ENCODE measurements at places on chromosomes 11 and 22.
A peak's percentile ranks its signal among the peaks of the same experiment; 100 is the strongest.

- DNase-seq, result no peak
Observed at GRCh38 chr11:43948341-43949225, 6.1 kb downstream of the C11orf96 start.

- no peak for DNase-seq
Observed at GRCh38 chr11:27025312-27025955, 15.2 kb upstream of the BBOX1 start.

DNA sequence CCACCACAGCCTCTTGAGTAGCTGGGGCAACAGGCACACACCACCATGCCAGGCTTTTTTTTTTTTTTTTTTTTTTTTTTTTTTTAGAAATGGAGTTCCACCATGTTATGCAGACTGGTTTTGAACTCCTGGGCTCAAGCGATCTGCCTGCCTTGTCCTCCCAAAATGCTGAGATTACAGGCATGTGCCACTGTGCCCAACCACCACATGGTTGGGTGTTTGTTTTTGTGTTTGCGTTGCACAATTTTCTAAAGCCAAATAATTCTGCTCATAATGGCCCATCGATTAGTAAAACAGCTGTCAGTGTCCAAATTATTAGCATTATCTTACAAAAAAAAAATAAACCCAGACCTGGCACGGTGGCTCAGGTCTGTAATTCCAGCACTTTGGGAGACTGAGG, 65.8 kb downstream of the DDIAS start:
- DNase-seq, result no peak

- DNase-seq, result no peak
Observed at GRCh38 chr22:30871391-30872284, 96.9 kb downstream of the MORC2 start.

- no peak for DNase-seq
Observed at GRCh38 chr11:120079750-120080610, 57.9 kb downstream of the TRIM29 start.

DNA sequence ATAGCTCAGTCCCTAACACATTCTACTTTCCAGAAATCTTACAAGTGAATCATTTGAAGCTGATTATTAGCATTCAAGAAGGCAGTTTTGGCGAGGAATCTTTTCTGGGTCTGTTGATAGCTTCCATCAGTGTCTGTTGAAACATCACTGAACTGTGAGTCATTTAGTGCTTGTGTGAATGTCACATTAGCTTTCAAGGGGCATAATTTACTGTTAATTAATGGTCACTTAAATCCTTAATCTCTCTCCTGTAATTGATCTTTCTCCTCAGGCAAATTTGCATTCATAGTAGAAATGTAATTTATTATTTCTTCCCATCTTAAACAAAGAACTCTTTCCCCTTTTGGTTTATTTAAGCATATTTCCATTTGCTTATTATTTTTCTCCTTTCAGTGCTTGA, 2.6 kb downstream of the HTR3B start:
- DNase-seq, result no peak

- DNase-seq, result no peak
Observed at GRCh38 chr22:37253126-37253660, 9.1 kb upstream of the RAC2 start.

DNA sequence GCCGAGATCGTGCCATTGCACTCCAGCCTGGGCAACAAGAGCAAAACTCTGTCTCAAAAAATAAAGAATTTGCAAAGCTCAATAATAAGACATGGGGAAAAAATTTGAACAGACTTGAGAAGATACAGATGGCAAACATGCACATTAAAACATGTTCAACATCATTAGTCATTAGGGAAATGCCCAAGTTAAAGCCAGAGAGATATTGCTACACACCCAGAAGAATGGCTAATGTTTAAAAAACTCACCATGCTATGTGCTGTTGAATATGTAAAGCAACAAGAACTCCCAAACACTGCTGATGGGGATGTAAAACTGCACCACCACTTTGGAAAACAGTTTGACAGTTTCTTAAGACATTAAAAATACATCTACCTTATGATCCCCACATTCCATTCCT, 12.6 kb downstream of the LRRC75B start:
- no peak for DNase-seq

- DNase-seq, result peak; percentile 41
Observed at GRCh38 chr22:45977003-45977411, at the start of gene WNT7B. WNT7B (minus strand) TSS chr22:45977162; CDS start chr22:45976754, 408 bp downstream.

DNA sequence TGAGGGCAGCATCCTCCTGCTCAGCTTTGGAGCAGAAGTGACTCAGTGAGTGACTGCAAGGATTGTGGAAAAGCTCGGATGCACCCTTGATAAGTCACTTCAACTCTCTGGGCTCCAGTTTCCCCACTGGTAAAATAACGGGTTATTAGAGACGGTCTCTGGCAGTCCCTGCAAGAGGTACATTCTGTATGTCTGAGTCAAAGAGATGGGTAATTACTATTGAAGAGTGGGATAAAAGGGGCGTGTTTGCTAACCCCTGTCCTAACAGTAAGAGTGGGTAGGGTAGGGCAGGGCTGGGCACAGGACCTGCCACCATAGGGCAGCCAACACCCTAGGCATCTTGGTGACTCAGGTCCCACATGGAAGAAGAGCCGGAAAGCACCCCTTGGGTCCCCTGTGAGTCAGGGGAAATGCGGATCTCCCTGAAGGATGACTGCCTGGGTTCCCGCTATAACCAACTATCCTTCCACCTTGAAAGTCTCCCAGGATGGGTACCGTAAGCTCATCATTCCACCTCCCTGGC, 7.3 kb upstream of the AHNAK start:
- no peak for DNase-seq

GRCh38 chr11:129590753-129591475, 215.3 kb downstream of the BARX2 start:
- DNase-seq, result no peak

DNA sequence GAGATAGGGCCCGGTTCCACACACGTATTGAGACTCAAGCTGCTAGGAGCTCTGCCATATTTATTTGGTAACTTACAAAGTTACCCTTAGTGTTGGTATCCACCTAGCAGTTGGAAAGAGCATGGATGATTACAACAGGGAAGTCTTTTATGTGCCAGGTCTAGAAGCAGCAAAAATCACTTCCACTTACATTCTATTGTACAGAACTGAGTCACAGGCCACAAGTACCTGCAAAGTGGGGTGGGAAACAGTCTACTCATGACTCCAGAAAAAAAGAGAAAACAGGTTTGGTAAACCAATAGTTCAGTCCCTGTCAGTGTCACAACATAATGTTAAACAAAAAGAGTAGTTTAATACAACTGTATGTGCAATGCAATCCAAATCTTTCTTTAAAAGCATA, 279.6 kb upstream of the PITPNB start:
- DNase-seq, result no peak

DNA sequence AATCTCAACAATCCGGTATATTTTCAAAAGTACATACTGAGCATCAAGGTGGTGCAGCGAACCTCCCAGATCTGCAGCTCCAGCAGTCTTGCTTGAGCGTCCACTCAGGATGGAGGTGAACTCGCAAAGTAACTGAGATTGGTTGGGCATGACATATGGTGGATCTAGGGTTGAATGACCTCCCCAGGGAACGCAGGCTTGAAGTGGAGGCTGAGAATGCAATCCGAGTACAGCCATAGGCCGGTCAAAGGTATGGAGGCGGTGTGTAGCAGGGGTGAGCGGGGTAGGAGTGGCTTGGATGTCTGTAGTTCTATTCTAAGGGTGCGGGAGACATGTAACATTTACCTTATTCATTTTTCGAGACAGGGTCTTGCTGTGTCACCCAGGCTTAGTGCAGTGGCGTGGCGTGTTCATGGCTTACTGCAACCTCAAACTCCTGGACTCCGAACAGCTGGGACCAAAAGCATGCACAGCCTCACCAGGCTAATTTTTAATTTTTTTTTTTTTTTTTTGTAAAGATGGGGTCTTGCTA, 631 bp upstream of the C22orf39 start:
- peak; percentile 76 for DNase-seq

DNA sequence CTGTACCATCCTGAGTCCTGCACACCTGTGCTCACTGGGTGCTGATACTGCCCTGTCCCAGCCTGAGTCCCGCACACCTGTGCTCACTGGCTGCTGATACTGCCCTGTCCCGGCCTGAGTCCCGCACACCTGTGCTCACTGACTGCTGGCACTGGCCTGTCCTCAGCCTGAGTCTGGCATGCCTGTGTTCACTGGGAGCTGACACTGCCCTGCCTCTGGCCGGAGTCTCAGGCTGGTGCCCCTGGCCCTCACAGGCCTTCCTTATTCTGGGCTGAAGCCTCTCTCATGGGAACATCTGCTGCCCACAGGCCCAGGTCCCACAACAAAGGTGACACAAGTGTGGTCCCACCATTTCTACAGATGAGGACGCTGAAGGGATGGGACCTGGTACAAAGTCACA, 115.1 kb downstream of the MPPED1 start:
- DNase-seq, result no peak

DNA sequence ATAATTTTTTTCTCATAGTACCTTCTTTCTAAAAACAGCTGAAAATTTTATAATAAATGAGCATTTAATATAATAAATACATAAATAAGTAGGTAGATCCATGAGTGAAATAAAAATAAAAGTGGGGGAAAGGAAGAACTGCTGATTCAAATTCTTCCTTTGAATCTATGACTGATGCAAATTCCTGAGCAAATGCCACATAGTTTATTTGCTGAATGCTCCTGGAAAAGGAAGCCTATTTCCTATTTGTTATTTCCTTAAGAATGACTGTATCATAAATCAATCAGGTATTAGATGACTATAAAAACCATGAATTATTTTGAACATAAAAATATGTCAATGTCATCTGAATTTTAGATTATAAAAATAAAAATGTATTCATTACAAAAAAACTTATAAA, 16.6 kb downstream of the BTBD10 start:
- DNase-seq, result no peak

DNA sequence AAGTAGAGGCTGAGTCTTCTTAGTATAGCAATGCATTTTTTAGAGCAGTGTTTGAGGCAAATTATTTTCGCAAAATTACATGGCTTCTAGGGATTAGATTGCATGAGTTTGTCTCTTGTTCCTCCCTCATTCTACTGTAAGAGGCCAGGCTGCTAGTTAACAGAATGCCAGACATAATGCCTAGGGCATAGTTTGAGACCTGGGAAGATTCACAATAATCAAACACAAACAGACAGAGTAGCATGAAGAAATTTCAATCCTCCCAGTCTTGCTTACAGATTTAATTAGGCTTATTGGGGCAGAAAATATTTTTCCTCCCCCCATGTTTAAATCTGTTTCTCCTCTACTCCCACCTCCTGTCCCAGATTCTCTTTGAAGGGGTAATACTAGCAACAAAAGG, 48.3 kb downstream of the ARHGEF12 start:
- DNase-seq, result no peak

DNA sequence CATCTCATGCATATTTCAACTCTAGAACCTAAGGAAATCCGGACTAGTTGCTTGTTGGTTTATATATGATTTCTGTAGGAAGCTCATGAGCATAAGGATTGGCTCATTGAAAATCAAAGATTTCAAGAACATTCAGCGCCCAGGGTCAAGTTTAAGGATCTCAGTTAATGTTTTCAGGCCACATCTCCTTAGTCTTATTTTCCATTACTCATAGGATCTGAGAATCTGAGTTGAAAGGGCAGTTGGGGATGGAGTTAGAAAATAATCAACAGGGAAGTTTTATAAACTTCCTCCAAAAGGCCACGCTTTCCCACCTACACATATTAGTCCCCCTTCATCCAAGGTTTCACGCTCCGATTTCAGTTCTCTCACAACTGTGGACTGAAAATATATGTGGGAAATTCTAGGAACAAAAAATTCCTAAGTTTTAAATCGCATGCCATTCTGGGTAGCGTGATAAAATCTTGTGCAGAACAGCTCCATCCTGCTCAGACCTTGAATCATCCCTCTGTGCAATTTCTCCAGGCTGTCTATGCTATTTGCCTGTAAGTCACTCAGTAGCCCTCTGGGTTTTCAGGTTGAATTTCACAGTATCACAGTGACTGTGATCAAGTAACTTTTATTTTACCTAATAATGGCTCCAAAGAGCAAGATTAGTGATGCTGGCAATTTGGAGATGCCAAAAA, 160.2 kb downstream of the KIRREL3 start:
- no peak for DNase-seq
